Right lobe of liver (tissue), 6 donors: ENCODE measurements at places on chromosomes 7 and 10. TPM values are rescaled to one million over a fixed set of nuclear protein-coding genes. Genes with fewer than 3 reads are reported as not detected.
A peak's percentile ranks its signal among the peaks of the same experiment; 100 is the strongest.

DNA sequence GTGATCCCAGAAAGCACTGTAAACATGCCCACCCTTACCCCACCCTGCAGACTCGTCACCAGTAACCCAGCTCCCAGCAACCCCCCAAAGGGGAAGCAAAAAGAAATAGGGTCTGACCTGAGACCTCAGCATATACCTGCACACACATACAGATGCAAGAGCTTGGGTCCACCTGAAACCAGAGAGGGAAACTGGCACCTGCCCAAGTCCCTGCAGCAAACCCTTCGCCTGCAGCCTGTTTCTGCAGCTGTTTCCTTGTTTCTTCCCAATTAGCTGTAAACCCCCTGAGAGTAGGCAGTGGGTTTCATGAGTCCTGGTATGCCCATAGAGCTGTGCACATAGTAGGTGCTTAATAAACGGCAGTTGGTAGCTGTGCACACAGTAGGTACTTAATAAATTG lies 140.5 kb downstream of the FGFR2 start:
- no peak for DNase-seq
- H3K27me3 ChIP-seq, result no peaks in the 10 kb centered on the region
- no peaks in the 10 kb centered on the region for H3K36me3 ChIP-seq

DNA sequence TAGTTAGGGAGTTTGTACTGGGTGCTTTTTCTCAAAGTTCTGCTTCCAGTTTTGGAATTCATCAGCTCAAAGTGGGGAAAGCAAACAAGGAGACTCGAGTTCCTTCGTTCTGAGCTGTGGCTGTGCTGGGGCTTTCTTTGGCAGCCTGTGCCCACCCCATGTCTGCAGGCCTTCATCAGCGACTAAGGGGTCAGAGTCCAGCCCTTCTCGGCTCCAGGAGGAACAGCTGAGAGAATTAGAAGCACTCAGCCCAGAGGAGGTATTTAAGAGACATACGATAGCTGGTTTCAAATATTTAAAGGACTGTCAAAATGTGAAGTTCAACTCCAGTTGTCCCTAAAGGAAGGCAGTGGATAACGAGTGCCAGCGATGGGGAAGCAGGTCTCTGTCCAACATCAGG lies 41.3 kb downstream of the SH3PXD2A start:
- no peak overlapping the region for H3K27ac ChIP-seq
- no peak for DNase-seq
- H3K4me3 ChIP-seq, result no peak overlapping the region
- H3K36me3 ChIP-seq, result no peaks in the 10 kb centered on the region
- H3K4me1 ChIP-seq, result peaks cover 43% of the 10 kb centered on the region

DNA sequence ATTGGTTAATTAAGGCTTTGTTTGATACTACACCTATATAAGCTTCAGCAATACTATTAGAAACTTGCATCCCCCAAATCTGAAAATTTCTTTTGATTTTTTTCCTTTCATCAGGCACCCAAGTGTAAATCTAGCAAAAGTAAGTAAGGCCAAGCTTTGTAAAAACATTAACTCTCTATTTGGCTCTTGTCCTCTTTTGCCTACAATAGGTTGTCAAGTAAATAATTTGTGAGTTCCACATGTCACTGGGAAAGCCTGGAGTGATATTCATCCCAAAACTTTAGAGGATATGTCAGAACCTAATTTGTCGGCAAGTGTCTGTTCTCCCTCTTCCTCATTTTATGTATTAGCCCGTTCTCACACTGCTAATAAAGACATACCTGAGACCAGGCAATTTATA lies 492.4 kb downstream of the IPMK start:
- H3K36me3 ChIP-seq, result no peaks in the 10 kb centered on the region
- no peak for DNase-seq
- no peaks in the 10 kb centered on the region for H3K27me3 ChIP-seq
- H3K4me3 ChIP-seq, result no peak overlapping the region
- H3K4me1 ChIP-seq, result no peaks in the 10 kb centered on the region
- H3K27ac ChIP-seq, result no peak overlapping the region

DNA sequence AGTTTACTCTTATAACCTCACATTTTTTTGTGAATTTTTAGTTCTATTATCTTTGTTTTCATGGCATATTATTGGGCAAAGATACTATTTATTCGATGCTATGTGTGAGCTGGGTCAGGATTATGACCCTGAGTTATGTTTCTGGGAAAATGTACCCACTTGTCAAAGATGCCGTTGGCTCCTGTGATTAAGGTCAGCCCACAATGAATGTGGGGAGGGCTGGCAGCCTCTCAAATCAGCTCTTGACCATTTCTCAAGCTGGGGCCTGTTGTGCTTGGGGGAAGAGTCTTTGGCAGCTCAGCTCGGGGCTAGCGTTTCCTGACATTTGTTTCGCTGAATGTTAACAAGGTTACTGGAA lies 97.5 kb downstream of the TCF7L2 start:
- no peak for DNase-seq
- H3K4me1 ChIP-seq, result peaks cover 4% of the 10 kb centered on the region
- no peaks in the 10 kb centered on the region for H3K27me3 ChIP-seq
- H3K4me3 ChIP-seq, result no peak overlapping the region
- H3K27ac ChIP-seq, result no peak overlapping the region

- DNase-seq, result no peak
- no peaks in the 10 kb centered on the region for H3K36me3 ChIP-seq
- H3K4me1 ChIP-seq, result peaks cover 19% of the 10 kb centered on the region
These were observed 866.4 kb downstream of the LRMDA start for GRCh38 chr10:76297780-76298281.

DNA sequence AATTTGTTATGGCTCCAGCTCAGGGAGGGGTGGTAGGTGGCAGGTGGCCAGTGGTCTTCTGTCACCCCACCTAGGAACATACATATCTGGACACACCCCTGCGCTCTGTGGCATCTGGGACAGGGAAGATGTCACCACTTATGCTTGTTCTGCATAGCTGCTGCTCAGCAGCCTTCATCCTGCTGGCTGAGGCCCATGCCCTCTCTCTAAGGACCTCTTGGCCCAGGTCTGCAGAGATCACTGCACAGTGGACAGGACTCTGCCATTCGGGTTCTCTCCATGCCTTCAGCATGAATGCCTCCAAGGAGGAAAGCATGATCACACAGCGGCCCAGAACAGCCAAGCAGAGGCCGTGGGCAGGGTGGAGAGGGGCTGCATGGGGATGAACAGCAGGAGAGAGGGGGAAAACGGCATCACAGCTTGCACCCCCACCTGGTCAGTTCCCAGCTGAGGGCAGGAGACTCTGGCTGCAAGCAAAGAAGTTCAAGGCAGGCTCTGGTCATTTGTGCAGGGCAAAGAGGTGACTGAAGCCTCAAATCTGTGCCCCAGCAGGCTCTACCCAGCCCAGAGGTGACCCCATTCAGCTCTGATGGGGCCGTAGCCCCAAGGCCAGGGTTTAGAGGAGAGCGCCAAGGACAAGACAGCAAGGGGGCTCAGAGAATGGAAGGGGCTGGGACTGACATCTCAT lies 47.8 kb upstream of the GDF10 start:
- no peaks in the 10 kb centered on the region for H3K4me1 ChIP-seq
- H3K27ac ChIP-seq, result no peak overlapping the region
- H3K36me3 ChIP-seq, result no peaks in the 10 kb centered on the region
- H3K4me3 ChIP-seq, result no peak overlapping the region

Gene PDE6C
- not detected for total RNA-seq

Gene NUDT13
- total RNA-seq, result 2.2 TPM

Gene GOLGA7B
- total RNA-seq, result 0.06 TPM

DNA sequence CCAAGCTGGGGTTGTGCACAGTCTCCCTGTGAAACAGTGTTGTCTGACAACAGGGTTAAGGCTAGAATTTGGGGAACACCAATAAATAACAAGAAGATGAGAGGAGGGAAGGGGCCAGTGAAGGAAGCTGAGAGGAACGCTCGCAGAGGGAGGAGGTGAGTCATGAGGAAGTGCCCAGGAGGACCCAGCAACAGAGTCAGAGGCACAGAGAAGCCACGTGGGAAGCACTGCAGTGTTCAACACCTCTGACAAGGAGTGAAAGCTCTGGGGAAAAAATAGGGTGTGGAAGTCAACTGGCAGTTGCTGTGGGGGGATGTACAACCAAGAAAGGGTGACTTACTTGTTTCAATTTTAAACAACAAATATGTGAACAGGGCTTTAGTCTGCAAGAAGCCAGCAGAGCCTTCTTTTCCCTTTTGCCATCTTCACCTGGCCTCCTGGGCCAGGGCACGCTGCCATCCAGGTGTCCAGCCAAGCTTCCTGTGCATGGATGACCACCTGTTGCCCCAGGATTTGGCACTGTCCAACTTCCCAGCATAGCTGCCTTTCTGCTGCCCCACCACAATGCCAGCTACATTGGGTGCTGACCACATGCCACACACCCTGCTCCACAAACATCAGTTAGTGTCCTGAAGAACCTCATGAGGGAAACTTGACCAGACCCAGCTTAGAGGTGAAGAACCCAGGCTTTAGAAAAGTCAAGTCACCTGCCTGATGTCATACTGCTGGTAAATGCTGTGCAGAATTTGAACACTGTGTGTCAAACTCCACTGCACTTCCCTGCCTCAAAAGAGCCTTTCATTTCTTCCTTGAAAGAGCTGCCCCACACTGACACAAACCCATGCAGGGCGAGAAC lies 69.6 kb downstream of the ATXN7L1 start:
- H3K36me3 ChIP-seq, result no peaks in the 10 kb centered on the region
- H3K4me3 ChIP-seq, result no peak overlapping the region
- no peaks in the 10 kb centered on the region for H3K27me3 ChIP-seq

- H3K36me3 ChIP-seq, result no peaks in the 10 kb centered on the region
- peak overlapping the region; percentile 95 for H3K27ac ChIP-seq
- H3K27me3 ChIP-seq, result no peaks in the 10 kb centered on the region
- peaks cover 62% of the 10 kb centered on the region for H3K4me1 ChIP-seq
- DNase-seq, result no peak
- H3K4me3 ChIP-seq, result no peak overlapping the region
These were observed 3.2 kb upstream of the NCOA4 start for GRCh38 chr10:46033602-46034011.

GRCh38 chr10:119253433-119254174 lies 46.2 kb downstream of the GRK5 start:
- DNase-seq, result peak; percentile 80
- H3K36me3 ChIP-seq, result no peaks in the 10 kb centered on the region
- peak overlapping the region; percentile 100 for H3K27ac ChIP-seq
- peaks cover 34% of the 10 kb centered on the region for H3K4me1 ChIP-seq
- no peaks in the 10 kb centered on the region for H3K27me3 ChIP-seq

Gene CALML5
- not detected for total RNA-seq

- H3K36me3 ChIP-seq, result no peaks in the 10 kb centered on the region
- H3K4me3 ChIP-seq, result no peak overlapping the region
- no peak overlapping the region for H3K27ac ChIP-seq
These were observed 243.0 kb upstream of the FZD8 start for GRCh38 chr10:35885076-35885475.

- no peak overlapping the region for H3K4me3 ChIP-seq
- no peaks in the 10 kb centered on the region for H3K4me1 ChIP-seq
- peak; percentile 51 for DNase-seq
These were observed 3.4 kb upstream of the ARHGAP22 start for GRCh38 chr10:48608279-48608681.

Gene NKX2-3
- not detected for total RNA-seq

Gene PRPS1L1
- not detected for total RNA-seq
